Pons (tissue), 1 donor: ENCODE measurements at places on chromosomes 11 and 22.

DNA sequence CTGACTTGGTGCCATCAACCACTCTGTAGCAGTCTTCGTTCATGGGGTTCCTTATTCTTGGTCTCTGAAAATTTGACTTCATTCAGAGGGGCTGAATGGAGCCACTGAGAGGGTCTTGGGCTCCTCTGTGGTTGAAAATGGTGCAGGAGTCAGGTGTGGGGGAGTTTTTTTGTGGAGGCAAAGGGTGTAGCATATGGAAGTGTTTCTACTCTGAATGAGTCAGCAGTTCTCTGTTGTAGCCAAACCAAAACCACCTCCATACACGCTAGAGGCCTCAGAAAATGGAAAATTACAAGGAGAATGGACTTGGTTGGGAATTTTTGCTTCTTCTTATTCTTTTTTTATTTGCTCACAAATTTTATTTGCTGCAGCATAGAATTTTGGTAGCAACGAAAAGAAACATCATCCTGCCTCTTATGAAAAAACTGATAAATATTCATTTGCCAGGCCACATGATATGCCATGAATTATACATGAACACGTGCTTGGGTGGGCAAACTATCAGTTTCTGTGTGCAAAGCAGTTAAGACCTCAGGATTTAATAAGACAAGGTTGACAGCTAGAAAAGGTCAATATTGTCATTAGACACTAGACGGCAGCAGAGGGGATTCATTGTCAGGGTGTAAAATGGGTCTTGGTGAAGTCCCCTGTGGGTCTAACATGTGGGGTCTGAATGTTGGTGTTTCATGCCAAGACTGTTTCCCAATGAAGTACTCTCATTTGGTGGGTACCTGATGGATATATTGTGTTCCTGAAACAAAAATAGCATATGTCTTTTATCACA is 111.7 kb downstream of the MYO18B start:
- no peak for DNase-seq

- DNase-seq = no peak
These were observed 95.5 kb downstream of the LUZP2 start for GRCh38 chr11:24592360-24592759.

DNA sequence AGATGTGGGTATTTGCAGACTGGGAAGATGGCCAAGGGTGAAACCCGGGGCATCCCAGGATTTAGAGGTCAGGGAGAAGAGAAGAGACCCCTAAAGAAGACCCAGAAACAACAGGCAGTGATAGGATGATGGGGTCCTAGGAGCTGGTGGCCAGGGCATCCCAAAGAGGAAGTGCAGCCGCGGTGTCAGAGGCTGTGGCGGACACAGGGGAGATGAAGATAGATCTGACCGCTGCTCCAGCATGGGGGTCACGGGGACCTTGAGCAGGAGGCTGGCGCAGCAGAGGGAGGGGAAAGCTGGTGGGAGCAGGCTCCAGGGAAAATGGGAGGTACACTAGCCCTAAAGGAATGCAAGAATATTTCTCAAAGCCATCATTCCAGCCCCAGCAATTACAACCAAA is 47.3 kb downstream of the CTTN start:
- no peak for DNase-seq

GRCh38 chr11:113178381-113179070 is 135.9 kb upstream of the TTC12 start:
- DNase-seq = no peak

- no peak for DNase-seq
These were observed 17.5 kb downstream of the TMPRSS13 start for GRCh38 chr11:117911694-117912093.

DNA sequence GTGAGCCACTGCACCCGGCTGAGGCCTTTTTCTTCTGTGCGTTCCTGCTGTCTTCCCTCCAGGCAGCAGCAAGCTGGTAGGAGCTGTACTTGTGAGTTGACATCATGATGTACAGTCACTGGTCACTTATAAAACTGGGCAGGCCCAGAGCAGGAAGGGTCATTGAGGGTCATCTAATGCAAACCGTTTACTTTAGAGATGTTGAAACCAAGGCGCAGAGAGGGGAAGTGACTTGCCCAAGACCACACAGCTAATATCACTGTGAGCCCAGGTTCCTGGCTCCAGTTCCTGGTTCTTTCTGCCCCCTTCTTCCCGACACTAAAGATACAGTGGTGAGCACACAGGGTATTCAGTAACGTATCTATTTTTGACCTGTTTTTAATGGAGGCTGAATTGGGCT is 27.3 kb downstream of the PTPRJ start:
- no peak for DNase-seq

GRCh38 chr11:78654866-78655265 is 80.2 kb upstream of the NARS2 start:
- no peak for DNase-seq

DNA sequence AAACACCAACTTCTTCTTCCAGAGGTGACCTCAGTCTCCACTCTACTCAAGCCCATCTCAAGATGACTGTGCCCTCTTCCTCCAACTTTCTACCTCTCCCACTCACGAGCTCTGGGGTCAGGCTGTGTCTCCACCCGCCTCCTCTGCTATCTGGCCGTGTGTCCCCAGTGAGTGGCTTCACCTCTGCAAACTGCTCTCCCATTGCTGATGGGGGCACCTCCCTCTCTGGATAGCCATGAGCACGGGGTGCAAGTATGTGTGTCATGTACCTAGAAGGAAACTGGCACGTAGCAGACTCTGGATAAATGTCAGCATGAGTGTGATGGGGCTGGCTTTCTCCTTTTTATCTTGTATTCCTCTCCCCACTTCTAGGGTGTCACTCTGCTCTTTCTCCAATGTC is 18.3 kb upstream of the RAC2 start:
- DNase-seq = no peak

DNA sequence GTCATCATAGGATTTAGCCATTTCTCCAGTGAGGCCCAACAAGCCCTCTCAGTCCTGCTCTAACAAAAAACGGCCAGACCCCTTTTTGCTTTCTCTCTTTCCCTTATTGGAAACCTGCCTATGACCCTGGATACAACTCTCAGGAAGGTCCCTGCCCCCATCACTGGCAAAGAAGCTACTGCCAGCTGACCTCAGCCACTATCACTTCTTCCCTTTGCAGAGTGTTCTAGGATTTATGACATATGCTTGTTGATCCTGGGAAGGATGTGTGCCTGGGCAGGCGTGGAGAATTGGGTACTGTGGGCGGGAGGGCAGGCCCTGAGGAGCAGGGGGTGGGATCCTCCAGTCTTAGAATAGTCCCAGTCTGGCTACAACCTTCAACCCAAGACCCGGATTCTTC is 7.5 kb downstream of the PGAP2 start:
- DNase-seq = no peak

DNA sequence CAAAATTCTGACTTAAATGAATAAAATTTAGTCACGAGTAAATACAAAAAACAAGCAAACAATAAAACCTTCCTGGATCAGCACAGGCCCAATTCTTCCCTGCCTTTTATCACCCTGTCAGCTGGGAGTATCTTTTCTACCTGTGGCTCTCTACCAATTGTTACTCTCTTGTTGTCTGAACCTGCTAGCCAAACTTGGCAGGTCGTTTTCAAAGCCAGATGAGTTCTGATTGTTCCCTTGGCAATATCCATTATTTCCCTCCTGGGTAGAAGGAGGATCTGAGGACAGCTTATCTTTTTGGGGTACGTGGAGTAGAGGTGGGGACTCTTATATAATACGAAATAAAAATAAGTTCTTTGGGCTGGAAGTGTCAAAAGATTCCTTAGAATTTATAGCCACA is 40.2 kb downstream of the SNX19 start:
- no peak for DNase-seq

GRCh38 chr11:68685656-68686380 is 1.5 kb downstream of the GAL start:
- DNase-seq = no peak

- no peak for DNase-seq
These were observed 6.0 kb downstream of the SSTR3 start for GRCh38 chr22:37206118-37206840.

- DNase-seq = no peak
These were observed 94.1 kb downstream of the MPPED1 start for GRCh38 chr22:43505896-43506295.

- no peak for DNase-seq
These were observed 107.3 kb upstream of the CEP126 start for GRCh38 chr11:101807531-101807930.

DNA sequence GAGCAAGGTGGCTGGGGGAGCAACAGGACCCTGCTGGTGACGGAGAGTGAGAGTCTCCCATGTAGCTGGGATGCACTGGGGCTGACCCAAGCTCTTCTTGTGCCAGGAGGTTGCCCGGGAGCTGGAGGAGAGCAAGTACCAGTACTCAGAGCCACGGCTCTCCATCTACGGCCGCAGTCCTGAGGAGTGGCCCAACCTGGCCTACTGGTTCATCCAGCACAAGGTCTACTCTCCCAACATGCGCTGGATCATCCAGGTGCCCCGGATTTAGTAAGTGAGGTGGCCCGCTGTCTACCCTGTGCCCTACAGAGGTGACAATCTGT is 40.4 kb downstream of the AMPD3 start:
- no peak for DNase-seq

GRCh38 chr11:108926171-108926840 is 261.4 kb downstream of the DDX10 start:
- DNase-seq = no peak

DNA sequence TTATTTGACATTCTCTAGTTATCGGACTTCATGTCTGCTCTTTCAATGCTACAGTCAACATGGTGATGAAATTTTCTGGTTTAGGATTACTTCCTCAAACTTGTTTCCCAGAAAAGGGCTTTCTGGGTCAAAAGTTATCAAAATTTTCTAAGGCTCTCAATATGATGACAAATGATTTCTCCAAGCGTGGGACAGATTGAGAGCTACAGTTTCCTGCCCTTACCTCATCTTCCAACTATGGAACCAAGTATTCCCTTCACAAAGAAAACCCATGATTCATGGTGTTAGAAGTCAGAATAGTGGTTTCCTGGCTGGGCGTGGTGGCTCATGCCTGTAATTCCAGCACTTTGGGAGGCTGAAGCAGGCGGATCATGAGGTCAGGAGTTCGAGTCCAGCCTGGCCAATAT is 17.8 kb downstream of the MYO18B start:
- DNase-seq = no peak
